Stimulated activated naive B cell treated with anti-CD40 and anti-IgM and Interleukin-4, amounts not matched to agents 10 μg/mL and 1 μg/mL and 100 μg/mL, for 72 hours (primary cell): ENCODE measurements at places on chromosomes 3 and 15.
A peak's percentile ranks its signal among the peaks of the same experiment; 100 is the strongest.

DNA sequence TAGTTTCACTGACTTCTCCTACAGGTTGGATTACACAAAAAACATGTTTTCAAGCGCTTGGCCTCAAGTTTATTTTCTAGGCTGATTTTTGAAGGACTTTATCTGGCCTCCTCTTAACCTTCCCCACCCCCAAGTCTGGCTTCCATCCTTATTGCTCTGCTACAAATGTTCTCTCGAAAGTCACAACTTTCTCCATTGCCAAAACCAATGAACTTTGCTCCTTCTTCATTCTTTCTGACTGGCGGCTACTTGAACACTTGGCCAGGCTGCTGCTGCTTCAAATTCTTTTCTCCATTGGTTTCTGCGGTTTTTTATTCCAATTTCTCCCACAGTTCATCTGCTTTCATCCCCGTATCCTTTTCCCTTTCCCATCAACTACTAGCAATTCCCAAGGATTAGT is 106.6 kb downstream of the TOP2B start:
- no peak for DNase-seq

DNA sequence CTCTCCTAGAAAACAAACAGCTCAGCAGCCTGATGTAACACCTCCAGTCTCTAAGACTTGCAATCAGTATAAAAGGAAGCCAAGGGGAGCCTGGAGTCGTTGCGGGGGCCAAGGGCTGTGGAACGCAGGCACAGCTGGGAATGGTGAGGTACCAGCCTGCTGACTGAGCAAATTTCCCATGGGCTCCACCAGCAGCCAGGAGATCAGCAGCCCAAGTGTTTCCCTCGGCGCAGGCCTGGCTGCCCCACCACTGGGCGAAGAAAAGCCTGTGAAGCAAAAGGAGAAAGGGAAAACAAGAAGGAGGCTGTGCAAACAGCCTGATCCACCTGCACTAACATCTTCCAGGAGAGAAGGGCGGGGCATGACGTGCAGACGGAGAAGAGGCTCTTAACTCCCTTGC is 155.3 kb downstream of the SHQ1 start:
- no peak for DNase-seq

DNA sequence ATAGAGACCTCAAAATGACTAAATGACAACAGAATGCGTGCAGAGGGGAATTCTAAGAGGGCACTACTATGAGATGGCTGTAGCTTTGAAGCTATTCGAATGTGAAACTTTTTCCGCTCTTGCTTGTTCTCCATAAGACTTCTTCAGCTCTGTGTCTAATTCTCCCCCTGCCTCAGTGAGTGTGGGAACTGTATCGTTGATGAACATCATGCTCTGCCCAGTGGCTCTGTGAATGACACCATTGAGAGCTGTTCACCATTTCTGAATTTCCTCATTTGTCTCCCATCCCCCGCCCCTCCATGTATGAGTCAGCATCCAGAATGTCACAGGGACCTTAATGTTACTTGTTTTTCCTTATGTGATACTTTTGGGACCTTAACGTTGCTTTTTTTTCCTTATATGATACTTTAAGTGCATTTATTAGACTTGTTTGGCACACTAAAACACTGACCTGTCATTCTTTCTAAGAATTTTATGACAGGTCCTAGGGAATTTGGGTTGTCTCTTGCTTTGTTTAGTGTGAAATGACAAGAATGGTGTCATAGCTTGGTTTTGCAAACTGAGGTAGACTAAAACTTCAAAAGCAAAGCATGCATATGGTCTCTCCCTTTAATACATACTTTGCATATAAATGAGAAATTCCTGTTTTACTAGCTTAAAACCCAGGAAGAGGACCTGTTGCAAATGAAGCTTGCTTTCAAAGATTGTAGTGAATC is 99.6 kb downstream of the FNDC3B start:
- no peak for DNase-seq

- DNase-seq, result peak; percentile 28
These were observed 16.8 kb downstream of the ATG7 start for GRCh38 chr3:11288786-11289637.

- DNase-seq, result no peak
These were observed 62.9 kb upstream of the LRRFIP2 start for GRCh38 chr3:37237252-37237651.

GRCh38 chr15:26443321-26443720 is 329.5 kb downstream of the GABRB3 start:
- DNase-seq, result no peak

DNA sequence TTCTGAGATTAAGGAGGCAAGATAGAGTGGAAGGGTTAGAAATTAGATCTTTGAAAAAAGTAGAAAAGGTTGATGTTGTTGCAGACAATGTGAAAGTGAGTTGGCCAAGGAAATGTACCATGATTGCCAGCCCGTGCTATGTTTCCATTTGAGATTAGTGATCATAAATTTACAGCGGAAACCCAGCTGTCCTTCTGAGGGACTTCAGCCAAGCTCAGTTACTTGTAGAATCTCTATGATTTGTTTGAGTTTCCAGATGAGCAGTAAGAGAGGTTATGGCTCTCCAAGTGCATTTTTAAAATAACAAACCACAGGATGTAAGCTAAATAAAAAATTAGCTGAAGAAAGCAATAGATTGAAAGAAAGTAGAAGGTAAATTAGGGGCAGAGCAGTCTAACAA is 54.2 kb upstream of the RBMS3 start:
- DNase-seq, result no peak

GRCh38 chr15:29528276-29528675 is 258.7 kb upstream of the NSMCE3 start:
- DNase-seq, result no peak

DNA sequence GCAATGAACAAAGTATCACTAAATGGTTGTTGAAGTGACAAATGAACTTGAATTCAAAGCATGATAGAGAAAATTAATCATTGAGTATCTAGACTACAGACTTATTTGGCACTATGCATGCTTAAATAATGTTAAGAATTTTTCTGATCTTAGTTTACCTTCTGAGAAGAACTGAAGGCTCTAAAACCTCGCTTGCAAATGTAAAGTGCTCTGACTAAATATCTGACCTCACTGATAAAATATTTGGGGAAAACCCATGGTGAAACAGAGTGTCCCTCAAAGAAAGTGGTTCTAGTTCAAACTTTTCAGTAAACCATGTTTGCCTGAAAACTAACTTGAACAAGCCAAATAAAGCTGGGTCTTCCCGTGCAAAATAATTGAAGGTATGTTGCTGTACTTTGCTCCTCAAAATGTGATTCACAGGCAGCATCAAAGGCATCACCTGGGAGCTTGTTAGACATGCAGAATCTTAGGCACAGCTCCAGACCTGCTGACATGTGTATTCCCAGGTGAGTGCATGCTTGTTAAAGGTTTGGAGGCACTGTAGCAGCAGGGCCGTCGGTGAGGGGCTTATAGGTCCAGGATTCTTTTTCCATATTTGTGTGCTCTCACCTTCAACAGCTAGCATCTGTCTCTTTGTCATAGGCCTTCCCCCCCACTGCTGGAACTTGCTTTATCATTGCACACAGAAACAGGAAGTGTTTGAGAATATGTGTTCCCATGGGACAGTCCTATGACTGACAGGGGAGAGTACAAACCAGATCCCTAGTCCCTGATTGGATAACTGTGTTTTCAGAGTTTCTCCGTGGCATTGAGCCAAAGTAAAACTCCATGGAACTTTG is 524.2 kb upstream of the LMCD1 start:
- no peak for DNase-seq

- no peak for DNase-seq
These were observed 48.0 kb upstream of the C15orf39 start for GRCh38 chr15:75153565-75154276.

- no peak for DNase-seq
These were observed 139.1 kb upstream of the EIF1B start for GRCh38 chr3:40170395-40170794.
